Right renal pelvis (tissue), 4 donors: ENCODE measurements at places on chromosomes 1 and 21.

DNA sequence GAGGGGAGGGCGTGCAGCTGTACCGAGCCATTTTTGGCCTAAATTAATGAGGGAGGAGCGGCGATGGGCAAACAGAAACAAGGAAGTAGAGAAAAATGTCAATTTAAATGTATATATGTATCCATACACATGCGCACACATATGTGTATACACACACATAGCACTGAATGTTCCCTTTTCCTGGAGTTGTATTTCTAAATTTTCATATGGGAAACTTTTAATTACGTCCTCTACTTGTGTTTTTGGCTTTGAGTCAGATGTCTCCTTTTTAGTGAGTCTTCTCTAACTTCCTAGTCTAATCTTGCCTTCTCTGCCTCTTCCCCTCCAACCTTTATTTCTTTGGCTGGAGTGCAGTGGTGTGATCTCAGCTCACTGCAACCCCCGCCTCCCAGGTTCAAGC lies 15.4 kb upstream of the CYYR1 start:
- no peak for DNase-seq

- no peak for DNase-seq
Observed at GRCh38 chr1:160553778-160554177, 25.5 kb downstream of the CD84 start.

GRCh38 chr1:42747125-42747524 lies 7.1 kb upstream of the CLDN19 start:
- DNase-seq: no peak

DNA sequence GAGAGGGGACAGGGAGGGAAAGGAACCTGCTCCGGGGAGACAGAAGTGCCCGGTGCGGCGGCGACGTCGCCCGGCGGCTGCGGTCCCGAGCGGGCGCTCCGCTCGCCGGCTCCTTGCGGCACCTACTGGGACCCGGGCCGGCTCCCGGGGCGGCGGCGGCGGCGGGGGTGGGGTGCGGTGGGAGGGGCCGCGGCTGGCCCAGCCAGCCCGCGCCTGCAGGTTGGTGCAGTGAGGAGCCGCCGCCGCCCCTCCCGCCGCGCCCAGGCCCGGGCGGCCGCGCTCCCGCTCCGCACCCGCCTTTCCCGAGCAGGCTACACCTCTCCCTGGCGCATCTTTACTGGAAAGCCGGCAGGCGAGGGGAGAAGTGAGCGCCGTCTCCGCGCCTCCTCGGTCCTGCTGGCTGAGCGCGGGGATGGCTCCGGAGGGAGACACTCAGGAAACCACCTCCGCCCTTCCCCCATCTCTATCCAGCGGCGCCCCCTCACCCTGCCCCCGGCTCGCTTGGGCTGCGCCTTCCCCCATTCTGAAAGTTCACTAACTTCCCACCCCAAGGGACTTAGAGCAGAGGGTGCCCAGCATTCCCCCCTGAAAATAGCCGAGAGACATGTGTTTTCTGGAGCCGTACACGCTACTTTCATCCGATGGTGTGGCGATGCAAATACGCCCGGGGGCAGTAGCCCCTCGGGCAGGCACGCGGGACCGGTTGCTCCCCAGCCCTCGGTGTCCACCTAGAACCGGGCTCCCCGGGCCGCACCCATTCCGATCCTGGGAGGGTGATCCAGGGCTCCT lies at the start of gene PLD5:
Gene PLD5, minus strand, starts transcription at position 127 of the 789 bp plus-strand sequence.
- no peak for DNase-seq

DNA sequence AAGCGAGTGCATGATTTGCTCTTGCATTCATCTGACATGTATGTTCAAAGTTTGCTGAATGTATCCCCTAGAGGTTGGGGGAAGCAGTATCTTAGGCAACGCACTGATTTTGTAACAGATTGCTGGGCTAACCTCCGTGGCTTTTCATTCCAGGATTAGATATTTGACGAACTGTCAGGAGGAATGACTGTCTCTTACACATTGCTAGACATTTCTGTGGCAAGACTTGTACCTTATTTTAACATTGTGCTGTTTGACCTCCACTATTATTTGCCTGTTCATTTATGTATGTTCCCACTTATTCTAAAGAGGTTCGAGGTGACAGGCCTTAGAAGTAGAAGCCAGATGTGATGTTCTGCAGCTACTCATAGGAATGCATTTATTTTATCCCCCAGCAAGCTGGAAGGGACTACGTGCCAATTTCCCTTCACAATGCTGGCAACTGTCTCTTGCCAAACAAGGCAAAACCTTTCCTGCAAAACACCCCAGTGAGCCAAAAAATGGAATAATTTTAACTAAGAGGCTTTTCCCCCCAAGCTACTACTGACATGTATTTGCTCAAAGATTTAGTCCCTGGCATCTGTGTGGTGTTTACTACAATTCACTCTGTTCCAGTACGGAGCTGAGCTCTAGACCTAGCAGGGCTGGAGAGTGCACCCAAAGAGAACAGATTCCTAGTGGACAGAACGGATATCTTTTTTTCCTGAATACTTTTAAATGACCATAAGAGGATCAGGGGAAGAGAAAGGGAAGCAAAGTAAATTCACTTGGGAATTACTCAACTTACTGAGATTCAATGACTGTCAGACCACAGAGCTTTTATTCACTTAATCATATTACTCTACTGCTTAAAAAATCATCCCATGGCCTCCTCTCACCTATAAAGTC lies 646.2 kb downstream of the SMYD3 start:
- DNase-seq: no peak

DNA sequence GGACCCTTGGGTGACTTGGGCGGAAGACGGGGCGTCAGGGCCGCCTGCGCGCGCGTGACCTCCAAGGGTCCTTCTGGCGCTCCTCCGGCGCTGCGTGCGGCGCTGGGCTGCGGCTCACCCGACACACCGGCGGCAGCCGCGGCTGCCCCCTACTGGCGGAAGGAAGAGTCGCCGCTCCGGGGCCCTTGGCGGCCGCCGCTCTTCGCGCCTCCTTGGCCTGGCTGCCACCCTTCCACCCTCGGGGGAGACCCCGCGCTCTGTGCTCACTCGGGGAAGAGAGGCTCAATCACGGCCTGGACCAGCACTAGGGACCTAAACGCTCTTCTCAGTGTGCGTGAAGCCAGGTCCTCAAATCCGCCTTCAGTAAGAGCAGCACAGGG lies 89.7 kb downstream of the DMRTA2 start:
- DNase-seq: peak; percentile 16

- DNase-seq: no peak
Observed at GRCh38 chr1:160741092-160741501, 2.0 kb downstream of the SLAMF7 start.

- peak; percentile 61 for DNase-seq
Observed at GRCh38 chr1:75723989-75724471, 479 bp upstream of the ACADM start.

GRCh38 chr1:204413170-204413535 lies 1.5 kb upstream of the PPP1R15B start:
- DNase-seq: no peak

- DNase-seq: no peak
Observed at GRCh38 chr1:87190402-87190801, 138.3 kb upstream of the LMO4 start.
